NCI-H2029 treated with DMSO at 0.1 percent for 48 hours (cell line): ENCODE measurements at places on chromosomes 11 and 22.

- DNase-seq = no peak
Measured at GRCh38 chr11:118706546-118706825, 27.0 kb upstream of the TREH start.

GRCh38 chr22:36946421-36947158 lies 33.2 kb downstream of the CSF2RB start:
- no peak for DNase-seq

GRCh38 chr22:38733329-38733723 lies 22.5 kb downstream of the SUN2 start:
- no peak for DNase-seq

DNA sequence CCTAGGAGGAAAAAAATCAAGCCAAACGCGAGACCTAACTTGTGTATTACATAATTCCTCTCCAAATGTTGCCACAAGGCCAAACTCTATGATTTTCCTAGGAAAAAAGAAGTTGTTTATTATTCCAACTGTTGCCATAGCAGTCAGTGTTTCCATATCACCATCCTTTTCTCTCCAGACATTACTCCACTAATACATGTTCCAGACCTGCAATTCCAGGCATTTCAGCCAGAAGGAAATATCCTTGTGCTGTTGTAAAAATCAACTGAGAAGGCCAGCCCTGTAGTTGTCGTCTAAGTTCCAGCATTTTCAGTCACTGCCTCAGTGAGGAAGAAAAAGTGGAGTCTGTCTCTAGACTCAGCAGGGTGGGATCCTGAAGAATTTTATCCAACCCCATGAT lies 33.1 kb upstream of the PAMR1 start:
- DNase-seq = no peak

GRCh38 chr11:82229341-82229740 lies 504.3 kb downstream of the FAM181B start:
- no peak for DNase-seq

DNA sequence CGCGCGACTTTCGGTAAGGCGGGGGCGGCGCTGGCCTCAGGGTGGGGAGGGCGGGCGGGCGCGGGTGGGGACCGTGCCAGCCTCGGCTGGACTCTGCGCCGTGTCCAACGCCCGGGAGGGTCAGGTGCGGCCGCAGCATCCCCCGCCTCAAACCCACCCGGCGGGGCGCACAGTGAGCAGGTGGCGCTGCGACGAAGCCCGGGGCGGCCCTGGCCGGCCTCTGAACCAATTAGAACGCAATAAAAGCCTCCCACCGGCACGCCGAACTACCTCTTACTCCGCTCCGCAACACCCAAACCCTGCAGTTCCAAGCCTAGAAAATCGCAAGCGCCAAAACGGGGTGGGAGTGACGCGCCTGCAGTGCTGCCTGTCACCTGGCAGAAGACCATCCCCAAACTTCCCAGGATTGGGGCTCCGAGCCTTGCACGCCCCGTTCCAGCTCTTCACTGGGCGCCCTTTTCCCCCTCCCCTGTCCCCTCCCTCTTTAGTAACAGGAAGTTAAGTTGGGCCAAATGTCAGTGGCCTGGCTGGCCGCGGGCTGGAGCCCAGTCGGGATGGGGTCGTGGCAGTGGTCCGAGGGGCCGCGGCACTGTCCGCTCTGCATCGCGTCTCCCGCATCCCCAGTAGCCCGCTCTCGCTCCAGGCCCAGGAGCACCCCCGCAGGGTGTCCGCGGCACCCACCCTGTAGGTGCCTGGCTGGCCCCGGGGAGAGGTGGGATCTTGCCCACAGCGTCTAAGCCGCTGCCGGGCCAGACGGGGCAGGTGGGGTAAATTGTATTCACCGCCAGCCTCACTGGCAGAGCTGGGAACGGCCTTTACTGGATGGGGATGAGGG lies 541 bp downstream of the MICAL2 start:
- no peak for DNase-seq

DNA sequence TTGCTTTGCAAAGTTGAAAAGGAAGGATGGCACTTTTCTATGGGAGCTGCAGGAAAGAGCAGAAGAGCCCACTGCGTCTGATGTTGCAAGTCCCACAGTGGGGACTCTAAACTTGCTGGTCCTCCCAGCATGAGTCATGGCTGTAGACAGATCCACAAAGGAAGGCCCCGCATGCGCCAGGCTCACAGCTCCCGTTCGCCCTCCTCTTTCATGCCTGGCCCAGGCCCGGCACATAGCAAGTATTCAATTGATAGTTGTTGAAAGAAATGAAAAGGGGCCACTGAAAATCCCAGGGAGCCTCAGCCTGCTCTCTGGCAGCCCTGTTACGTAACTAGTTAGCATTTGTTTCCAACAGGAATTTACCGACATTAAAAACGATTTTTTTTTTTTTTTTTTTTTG lies 18.9 kb downstream of the AP1B1 start:
- no peak for DNase-seq

DNA sequence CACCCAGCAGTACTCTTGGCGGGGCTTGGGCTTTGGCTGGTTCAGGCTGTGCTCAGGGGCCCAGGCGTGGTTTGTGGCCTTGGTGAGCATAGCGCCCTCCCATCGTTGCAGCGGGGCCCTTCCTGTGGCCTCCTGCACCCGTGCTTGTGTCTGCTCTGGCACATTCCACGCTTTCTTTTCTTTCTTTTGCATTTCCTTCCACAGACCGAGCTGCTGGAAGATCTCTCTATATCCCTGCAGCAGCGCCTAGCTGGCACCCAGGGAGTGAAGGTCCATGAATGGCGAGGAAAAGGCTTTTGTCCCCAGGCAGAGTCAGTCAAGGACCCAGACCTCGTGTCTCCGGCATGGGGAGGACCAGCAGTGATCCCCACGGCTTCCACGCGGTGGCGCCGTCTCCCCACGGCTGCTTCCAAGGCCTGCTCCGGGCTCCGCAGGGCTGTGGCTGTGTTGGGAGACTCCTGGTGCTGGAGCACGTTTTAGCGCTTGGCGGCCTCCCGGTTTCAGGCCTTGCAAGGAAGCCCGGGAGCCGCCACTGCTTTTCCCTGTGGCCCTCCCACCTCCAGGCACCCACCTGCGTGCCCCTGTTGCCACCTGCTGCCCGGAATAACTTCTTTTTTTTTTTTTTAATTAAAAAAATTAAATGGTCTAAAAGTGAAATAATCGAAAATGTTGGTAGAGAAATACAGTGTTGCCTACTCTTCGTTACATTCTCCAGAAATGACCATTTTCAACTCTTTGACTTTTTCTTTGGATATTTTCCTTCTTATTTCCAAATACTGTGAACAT lies 28.5 kb downstream of the GLB1L2 start:
- DNase-seq = no peak

DNA sequence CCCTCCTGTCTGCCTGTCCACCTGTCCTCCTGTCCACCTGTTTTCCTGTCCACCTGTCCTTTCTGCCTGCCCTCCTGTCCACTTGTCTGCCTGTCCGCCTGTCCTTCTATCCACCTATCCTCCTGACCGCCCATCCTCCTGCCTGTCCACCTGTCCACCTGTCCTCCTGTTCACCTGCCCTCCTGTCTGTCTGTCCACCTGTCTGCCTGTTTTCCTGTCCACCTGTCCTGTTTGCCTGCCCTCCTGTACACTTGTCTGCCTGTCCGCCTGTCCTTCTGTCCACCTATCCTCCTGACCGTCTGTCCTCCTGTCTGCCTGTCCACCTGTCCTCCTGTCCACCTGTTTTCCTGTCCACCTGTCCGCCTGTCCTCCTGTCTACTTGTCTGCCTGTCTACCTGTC lies 682.8 kb downstream of the TBC1D22A start:
- no peak for DNase-seq

- DNase-seq = no peak
Measured at GRCh38 chr11:36346562-36347383, 50.7 kb downstream of the PRR5L start.

- no peak for DNase-seq
Measured at GRCh38 chr22:20191000-20191515, 40.2 kb upstream of the CCDC188 start.

GRCh38 chr11:118918686-118919280 lies 6.9 kb downstream of the BCL9L start:
- DNase-seq = no peak

GRCh38 chr22:21646608-21647590 lies 4.8 kb downstream of the SDF2L1 start:
- DNase-seq = peak; percentile 79

GRCh38 chr11:3796801-3797328 lies 489 bp downstream of the NUP98 start:
- no peak for DNase-seq

- no peak for DNase-seq
Measured at GRCh38 chr11:125264100-125265022, 99.8 kb downstream of the PKNOX2 start.
